ENCODE measurements at places on chromosomes 16 and 17. TPM values are rescaled to one million over a fixed set of nuclear protein-coding genes. Genes with fewer than 3 reads are reported as not detected.

DNA sequence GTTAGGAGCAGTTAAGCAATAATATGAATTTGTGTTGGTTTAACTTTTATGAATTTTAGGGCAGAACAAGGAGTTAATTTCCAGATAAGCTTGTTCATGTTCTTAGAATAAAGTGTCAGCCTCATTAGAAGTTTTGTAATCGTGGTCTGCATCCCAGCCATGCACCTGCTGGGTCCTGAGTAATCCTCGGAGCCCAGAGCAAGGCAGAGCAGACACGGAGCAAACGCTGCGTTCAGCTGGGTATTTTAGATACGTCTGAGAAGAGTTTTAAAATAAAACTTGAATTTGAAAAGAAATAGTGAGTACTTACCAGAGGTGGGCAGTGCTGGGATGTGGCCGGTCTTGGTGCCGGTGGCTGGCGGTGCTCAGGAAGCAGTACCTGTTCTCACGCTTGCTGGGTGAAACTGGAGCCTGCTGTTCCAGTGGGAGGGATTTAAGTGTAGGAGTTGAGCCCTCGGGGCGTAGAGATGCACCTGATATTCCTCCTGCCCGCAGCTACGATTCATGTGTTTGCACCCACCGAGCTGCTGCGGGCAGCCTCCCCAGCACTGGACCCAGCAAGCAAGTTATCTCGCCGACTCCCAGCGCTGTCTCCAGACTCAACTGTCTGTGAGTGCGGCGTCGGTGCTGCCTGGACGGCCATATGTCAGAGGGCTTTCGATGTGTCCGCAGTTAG is at the start of gene ZNF750:
ZNF750 (minus strand) TSS at position 406 of the 676 bp plus-strand sequence. CDS start 7,568 bp downstream, outside the sequence.
- no peaks in the 10 kb centered on the region for H3K36me3 ChIP-seq
- DNase-seq = no peak
- H3K27me3 ChIP-seq = no peaks in the 10 kb centered on the region
- no peak within 1 kb of the TSS for H3K4me3 ChIP-seq
- peaks cover 6% of the 10 kb centered on the region for H3K4me1 ChIP-seq

The KRT13 gene
- not detected for total RNA-seq

DNA sequence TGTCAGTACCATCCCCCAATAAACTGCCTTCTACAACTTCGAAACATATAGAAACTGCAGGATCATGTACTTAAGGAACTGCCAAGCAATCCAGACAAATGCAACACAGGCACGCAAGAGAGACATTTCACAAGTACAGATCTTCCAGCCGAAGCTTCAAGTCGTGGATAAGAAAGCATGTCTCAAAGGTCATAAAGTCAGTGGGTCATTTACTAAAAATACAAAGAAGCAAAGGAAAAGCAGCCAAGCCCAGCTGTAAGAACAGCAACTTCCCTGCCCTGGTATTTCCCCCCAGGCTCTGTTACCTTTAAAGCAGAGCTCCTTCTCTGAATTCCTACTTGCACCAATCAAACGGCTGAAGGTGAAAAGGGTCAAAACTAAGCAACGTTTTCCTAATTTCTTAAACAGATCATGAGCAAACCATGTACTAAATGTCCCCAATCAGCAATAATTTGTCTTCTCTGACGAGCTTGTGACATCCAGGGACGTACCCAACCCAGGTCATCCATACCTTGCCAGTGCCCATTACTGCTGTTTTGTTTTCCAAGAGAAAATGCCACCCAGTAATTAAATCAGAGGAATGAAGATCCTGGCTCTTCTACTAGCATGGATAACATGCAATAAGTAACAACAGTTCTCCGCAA is 1.7 kb downstream of the AKTIP start:
- H3K4me1 ChIP-seq = peaks cover 24% of the 10 kb centered on the region
- DNase-seq = no peak
- peak overlapping the region; percentile 98 for H3K27ac ChIP-seq

The HBA2 gene
- total RNA-seq = not detected

GRCh38 chr17:38701504-38702165 is 3.4 kb upstream of the MLLT6 start:
- H3K27me3 ChIP-seq = peaks cover 39% of the 10 kb centered on the region
- peak overlapping the region; percentile 73 for H3K4me3 ChIP-seq
- H3K4me1 ChIP-seq = peaks cover 24% of the 10 kb centered on the region
- DNase-seq = no peak

The SLC6A2 gene
- total RNA-seq = not detected

DNA sequence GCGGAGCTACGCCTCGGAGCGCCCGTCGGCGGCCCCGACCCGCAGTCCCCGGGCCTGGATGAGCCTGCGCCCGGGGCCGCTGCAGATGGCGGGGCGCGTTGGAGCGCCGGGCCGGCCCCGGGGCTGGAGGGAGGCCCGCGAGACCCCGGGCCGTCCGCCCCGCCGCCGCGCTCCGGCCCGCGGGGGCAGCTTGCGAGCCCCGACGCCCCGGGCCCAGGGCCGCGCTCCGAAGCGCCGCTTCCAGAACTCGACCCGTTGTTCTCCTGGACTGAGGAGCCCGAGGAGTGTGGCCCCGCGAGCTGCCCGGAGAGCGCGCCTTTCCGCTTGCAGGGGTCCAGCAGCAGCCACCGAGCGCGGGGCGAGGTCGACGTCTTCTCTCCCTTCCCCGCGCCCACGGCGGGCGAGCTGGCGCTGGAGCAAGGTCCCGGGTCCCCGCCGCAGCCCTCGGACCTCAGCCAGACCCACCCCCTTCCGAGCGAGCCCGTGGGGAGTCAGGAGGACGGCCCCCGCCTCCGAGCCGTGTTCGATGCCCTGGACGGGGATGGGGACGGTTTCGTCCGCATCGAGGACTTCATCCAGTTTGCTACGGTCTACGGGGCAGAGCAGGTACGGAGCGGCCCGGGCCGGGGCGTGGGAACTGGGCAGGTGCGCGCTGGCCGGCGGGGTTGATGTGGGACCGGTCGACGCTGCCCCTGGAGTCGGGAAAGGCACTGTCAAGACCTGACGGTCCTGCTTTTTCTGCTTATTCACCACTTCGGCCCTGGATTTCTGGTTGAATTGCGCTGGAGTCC is 861 bp downstream of the RAB11FIP3 start:
- DNase-seq = peak; percentile 41
- peaks cover 15% of the 10 kb centered on the region for H3K27me3 ChIP-seq
- H3K4me3 ChIP-seq = peak overlapping the region; percentile 87
- H3K27ac ChIP-seq = peak overlapping the region; percentile 44
- peaks cover 23% of the 10 kb centered on the region for H3K4me1 ChIP-seq
- H3K36me3 ChIP-seq = peaks cover 8% of the 10 kb centered on the region

DNA sequence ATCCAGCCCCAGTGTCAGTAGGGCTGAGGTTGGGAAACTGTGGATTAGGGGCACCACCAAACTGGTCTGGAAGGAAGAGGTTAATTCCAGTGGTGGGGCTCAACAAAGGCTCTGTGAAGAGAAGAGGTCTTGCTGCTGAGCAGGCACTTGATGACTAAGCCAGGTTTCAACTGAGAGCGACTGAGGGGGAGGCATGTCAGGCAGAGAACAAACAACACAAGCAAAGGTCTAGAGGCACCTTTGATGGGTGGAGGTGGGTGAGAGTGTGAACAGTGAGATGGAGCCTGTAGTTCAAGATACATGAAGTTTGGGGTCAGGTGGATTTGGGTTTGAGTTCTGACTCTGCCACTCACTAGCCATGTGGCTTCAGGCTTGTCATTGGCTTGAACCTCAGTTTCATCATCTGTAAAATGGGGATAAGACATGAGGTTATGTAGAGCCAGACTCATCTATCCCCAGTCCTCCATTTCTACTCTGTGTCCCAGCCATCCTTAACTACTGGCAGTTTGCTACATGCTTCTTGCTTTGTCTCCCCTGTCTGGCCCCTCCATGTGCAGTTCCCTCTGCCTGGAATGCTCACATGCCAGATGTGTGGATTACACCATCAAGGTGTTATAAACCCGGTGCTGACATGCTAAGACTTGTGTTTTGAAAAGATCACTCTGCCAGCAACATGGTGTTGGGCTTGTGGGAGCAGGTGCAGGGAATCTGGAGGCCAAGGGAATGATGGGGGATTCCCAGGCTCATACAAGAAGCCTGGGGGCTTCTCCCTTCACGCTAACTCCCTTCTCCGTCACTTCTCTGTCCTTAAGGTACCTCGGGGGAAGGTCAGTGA is 3.0 kb upstream of the RMI2 start:
- H3K27me3 ChIP-seq = no peaks in the 10 kb centered on the region
- peaks cover 6% of the 10 kb centered on the region for H3K4me1 ChIP-seq
- peaks cover 2% of the 10 kb centered on the region for H3K36me3 ChIP-seq
- no peak for DNase-seq

The VASN gene
- 4.0 TPM for total RNA-seq

- H3K36me3 ChIP-seq = peaks cover 4% of the 10 kb centered on the region
- peaks cover 69% of the 10 kb centered on the region for H3K4me1 ChIP-seq
- no peak for DNase-seq
- H3K27ac ChIP-seq = peak overlapping the region; percentile 97
Observed at GRCh38 chr17:40345994-40346764, 18.4 kb downstream of the GJD3 start.

Measured in progenitor cell of endocrine pancreas (in vitro differentiated cells).